ENCODE measurements at places on chromosomes 5 and 9.

DNA sequence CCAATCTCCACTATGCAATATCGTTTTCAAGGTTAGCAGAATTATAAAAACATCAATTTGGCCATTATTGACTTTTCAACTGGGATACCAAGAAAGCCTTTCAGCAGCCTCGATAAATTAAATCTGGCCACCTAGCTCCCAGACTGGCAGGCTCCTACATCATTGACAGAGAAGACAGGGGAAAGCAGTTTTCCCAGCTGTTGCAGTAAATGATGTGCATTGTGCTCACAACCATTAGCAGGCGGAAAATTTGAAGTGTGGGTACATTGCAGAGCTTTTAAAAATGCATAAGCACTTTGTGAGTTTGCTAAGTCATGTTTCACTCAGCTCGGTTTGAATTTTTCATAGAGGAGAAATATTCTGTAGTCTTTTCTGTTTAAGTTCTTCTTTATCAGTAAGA, 297.9 kb downstream of the KCTD16 start:
- no peak for DNase-seq

- DNase-seq, result no peak
These were observed 17.2 kb downstream of the PITX1 start for GRCh38 chr5:135016861-135017290.

DNA sequence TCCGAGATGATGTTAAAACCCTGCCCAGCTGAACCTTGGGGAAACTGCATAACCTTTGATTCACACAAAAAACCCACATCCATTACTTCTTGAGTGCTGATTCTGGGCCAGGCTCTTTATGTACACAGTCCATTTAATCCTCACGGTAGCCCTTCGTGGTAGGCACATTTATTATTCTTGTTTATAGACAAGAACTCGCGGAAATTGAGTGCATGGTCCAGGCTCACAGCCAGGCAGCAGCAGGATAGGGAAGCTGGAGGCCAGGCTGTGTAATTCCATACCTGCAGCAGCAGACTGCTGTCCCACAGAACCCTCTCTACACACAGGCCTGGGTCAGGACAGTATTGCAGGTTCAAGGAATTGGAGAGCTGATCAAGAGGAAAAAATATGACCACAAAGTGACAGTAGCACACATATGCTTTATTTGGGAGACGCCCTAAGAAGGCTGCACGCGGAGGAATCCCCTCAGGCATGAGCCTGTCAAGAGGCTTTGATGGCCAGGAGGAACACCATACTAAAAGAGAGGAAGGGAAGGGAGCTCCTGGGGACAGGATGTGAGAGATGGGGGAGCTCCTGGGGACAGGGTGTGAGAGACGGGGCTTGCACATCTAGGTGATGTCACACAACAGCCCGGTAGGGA, 28.4 kb upstream of the FAM120A start:
- no peak for DNase-seq

- DNase-seq, result no peak
These were observed 84.7 kb downstream of the HSD17B3 start for GRCh38 chr9:96217294-96217707.

DNA sequence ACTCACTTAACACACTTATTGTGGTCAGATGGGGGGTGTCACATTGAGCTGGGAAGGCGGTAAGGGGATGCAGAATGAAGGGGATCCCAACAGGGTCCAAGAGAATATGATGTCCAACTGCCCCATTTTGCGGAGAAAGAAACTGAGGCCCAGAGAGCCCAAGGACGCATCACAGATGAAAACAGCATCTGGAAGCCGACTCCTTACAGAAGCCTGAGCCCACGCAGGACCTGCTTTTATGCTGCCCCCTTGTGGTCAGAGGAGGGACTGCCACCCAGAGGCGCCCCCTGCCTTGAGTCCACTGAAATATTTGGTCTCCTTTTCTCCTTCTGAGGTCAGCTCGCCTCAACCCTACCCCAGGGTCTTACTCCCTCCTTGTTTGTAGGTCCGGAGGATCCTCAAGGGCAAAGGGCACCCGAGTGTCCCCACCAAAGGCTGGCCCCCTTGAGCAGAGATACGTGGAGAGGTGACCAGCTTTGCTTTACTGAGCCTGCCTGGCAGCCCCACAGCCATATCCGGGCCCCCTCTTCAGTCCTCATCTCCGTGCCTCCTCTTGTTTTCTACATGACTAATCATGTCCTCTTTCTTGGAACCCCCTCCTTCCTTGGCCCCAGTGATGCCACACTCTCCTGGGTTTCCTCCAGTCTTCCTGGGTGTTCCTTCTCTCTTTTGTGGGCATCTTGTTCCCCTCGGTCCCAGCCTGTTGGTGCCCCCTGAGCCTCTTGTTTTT, 30.0 kb upstream of the TTLL11 start:
- DNase-seq, result peak; percentile 85

GRCh38 chr9:752201-752600, 89.3 kb upstream of the DMRT1 start:
- DNase-seq, result peak; percentile 76

GRCh38 chr5:17147617-17148016, 69.8 kb upstream of the BASP1 start:
- no peak for DNase-seq

- DNase-seq, result peak; percentile 31
These were observed 412 bp downstream of the FGF18 start for GRCh38 chr5:171419688-171420430.

GRCh38 chr5:76715486-76715735, 515 bp upstream of the F2R start:
- no peak for DNase-seq

DNA sequence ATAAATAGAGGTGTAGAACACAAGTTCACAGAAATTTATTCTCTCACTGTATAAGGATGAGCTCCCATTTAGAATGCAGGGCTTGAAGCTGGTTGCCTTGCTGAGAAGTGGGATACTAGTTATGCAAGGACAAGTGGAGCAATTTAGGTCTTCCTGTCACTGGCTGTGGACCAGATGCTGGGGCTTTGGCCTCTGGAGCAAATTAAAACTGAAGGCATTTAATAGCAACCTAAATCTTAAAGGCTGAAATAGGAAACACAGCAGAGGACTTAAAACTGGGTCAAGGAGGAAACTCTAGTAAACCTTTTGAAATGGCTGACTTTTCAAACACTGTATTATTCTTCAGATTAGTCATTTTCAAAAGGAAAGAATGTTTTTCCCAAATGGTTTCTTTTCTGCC, 319.4 kb downstream of the RAB3C start:
- DNase-seq, result no peak

- no peak for DNase-seq
These were observed 334.4 kb downstream of the PRELID2 start for GRCh38 chr5:145500710-145501109.

- DNase-seq, result peak; percentile 80
These were observed 27.5 kb downstream of the B4GALT1 start for GRCh38 chr9:33139421-33140228.

GRCh38 chr5:173733021-173733420, 116.6 kb upstream of the BOD1 start:
- DNase-seq, result no peak

DNA sequence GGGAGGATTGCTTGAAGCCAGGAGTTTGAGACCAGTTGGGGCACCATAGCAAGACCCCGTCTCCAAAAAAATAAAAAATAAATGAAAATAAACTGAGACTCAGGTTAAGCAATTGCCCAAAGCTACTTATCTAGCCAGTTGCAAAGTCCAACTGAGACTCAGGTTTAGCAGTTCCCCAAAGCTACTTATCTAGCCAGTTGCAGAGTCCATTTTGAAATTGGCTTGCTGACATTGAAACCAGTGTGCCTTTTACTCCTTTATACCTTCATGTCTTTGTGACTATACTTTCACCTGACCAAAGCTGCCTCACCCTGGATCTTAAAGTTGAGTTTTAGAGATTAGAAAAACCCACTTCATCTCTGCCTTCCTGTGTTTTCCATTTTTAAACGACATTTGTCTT, 66.5 kb downstream of the GALNT10 start:
- no peak for DNase-seq

GRCh38 chr5:167406513-167406912, 884.9 kb upstream of the WWC1 start:
- no peak for DNase-seq

DNA sequence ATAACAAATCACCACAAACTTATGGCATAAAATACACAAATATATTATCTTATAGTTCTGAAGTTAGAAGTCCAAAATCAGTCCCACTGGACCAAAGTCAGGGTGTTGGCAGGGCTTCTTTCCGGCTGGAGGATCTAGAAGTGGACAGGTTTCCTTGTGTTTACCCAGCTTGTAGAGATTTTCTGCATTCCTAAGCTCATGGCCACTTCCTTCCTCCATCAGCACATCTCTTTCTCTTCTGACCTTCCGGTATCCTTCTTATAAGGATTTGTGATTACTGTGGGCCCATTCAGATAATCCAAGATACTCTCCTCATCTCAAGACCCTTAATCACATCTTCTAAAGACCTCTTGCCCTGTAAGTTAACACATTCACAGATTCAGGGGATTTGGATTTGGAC, 97.6 kb downstream of the RAB3C start:
- DNase-seq, result no peak

- no peak for DNase-seq
These were observed 221.6 kb downstream of the NFIB start for GRCh38 chr9:14092344-14092743.

- no peak for DNase-seq
These were observed 8.9 kb upstream of the NKX2-5 start for GRCh38 chr5:173243831-173244305.

- no peak for DNase-seq
These were observed 71.9 kb downstream of the UBAP1 start for GRCh38 chr9:34250721-34251120.

DNA sequence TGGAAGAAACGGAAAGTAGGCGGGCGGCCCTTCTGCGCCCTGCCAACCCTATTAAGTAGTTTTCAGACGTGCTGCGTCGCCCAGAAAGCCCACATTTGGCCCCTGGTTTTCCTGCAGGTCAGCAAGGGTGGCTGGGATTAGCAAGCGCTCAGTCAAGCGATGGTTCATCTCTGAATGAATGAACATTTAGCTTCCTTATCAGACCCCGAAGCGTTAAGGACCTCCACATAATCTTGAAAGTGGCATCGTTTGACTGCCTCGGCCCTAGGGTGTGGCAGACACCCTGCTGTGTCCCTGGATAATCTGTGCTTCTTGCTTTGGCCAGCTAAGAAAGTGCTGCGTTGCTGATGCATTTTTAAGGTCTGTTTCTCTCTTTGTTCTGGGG, 684 bp downstream of the TOR1B start:
- DNase-seq, result no peak

GRCh38 chr9:125910286-125910685, 163.1 kb downstream of the PBX3 start:
- no peak for DNase-seq

- DNase-seq, result no peak
These were observed 263.4 kb downstream of the DEPDC1B start for GRCh38 chr5:60436518-60436917.

DNA sequence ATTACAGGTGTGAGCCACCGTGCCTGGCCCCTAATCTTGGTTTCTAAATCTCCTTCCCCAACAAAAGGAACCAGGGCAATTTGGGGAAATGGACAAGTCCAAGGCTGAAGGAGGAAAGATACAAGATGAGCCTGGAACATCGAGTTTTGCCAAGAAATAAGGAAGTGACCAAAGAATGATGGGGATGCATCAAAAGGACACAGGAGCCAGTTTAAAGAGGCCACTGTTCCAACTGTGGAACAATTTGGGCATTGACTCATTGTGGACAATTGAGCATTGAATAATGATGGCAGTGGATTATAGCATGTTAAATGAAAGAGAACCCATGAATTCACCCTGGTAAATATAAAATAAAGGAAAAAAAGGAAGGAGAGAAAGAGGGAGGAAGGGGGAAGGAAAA, 47.5 kb downstream of the DUSP1 start:
- DNase-seq, result no peak

GRCh38 chr5:15834596-15835245, 334.7 kb downstream of the FBXL7 start:
- DNase-seq, result peak; percentile 44

GRCh38 chr5:148831590-148832565, 5.5 kb downstream of the ADRB2 start:
- no peak for DNase-seq

DNA sequence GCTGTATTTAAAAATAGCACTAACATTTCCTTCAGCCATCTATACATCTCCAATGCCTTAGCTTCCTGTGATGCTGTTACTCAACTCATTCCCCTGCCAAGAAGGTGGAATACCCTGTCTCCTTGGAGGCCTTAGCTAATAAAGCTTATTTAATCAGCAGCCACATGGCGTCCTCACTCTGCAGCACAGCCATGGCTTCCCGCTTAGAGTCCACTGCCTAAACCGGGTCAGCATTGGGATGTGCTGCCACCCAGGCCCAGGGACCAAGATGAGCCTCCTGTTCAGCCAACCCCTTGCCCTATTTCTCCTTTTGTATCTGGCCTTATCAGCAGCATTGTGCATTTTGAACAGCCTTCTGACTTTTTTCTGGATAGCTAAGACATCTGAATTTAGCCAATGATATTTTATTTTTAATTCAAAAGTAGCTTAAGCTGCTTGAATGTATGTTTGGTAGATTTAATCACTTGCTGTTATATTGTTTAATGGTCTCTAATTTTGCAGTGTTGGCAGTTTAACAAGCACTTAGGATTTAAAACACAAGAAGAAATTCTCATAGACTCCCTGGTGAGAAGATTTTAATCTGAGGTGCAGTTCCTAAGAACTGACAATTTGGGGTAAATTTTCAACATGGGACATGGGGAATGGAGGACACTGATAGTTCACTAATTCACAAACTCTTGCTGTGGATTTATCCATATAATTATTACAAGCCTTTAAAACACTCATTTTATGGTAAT, 113.0 kb downstream of the RPS23 start:
- no peak for DNase-seq

DNA sequence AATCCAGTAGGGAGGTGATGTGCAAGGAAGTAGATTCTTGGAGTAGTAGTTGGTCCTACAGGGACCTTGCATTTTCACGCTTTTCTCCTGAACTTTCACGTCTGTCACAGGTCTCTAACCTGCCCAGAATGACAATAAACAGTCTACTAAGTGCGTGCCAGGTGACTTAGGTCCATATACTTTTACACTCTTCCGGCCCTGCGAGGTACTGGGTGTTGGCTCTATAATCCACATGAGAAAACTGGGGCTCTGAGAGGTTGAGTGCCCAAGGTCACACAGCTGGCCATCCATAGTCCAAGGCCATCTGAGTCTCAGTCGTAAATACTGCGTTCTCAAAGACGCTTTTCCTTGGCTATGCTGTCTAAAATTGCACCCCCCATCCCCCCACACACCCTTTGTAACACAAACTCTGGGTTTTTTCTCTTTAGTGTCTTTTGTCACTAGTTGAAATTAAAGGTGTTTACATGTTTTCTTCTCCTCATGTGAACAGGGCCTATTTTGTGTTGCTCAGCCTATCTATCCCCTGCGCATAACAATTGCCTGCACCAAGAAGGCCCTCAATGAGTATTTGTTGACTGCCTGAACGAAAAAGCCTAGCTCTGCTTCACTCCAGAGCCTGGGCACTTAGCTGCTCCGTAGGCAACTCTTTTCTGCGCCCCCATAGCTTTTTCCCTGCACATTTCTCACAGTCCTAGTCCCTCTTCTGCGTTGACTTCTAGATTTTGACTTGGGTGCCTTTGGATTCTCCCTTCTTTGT, 943 bp downstream of the SFXN1 start:
- no peak for DNase-seq

GRCh38 chr9:97689401-97690180, 7.5 kb downstream of the XPA start:
- DNase-seq, result no peak

GRCh38 chr9:111050819-111051218, 12.5 kb upstream of the LPAR1 start:
- DNase-seq, result no peak
